GM03348 (cell line): ENCODE measurements at places on chromosomes 2 and 18.

- DNase-seq, result no peak
These were observed 26.1 kb downstream of the TGFA start for GRCh38 chr2:70527447-70528080.

DNA sequence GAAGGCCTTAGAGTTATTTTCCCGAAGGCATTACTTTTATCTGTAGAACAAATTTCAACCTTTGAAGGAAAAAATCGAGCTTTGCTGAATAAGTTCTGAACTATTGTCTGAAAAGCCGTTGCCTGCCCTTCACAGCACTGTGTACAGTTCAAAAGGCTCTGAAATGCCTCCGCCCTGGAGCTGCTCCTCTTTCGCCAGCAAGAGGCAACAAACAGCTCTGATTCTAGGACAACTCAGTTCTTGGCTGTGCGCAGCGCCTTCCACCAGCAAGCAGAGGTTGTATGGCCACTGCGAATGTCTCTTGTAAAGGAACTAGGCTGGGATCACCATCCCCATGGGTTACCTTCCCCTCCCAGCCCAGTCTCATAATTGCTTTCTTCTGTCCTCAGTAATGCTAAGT, 308.5 kb downstream of the GBX2 start:
- no peak for DNase-seq

DNA sequence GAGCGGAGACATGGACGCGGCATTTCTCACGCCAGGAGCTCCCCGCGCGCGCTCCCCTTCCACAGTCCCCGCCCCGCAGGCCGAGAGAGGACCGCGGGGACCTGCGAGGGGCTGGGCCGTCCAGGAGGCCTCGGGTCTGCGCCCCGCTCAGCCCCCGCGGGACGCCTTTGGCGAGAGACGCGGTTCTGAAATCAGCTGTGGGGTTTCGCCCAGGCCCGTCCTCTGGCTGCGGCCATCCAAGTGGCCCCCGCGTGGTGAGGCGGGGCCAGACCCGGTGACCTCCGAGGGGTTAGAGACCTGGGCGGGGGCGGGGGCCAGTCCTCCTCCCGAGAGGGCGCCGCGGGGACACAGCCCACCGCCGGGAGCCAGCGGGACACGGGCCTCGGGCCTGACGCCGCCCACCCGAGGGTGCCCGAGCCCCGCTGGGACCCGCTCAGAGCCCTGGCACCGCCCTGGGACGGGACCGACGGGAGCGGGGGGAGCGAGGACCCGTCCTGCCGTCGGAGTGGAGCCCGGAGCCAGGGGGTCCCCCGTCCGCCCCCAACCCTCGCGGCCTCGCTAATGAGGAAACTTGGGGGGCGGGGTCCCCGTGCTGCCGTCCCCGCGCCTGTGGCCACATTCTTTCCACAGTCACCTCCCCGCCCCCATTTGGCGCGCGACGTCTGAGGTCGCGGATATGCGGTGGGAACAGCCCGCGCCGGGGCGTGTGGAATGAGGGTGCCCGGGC, 6.1 kb upstream of the SALL3 start:
- DNase-seq, result no peak

GRCh38 chr2:149021271-149021719, 17.2 kb upstream of the LYPD6B start:
- DNase-seq, result no peak

DNA sequence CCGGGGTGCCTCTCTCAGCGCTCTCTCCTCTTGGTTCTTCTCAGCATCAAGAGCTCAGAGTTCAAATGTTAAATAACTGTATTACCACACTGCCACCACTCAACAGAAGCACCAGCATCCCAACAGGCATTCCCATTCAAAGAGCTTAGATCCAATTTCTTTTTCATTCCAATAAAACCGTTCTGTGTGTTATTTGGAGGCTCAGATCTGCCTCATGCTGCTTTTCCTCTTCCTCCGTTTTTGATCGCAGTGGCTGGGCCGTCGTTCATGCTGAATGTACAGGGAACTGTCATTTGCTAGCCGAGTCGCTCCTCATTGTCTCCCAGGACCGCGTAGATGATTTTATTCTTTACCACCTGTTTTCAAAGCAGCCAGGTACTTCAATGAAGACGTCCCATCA, 798.9 kb upstream of the SALL3 start:
- no peak for DNase-seq

- peak; percentile 24 for DNase-seq
These were observed 216.5 kb upstream of the SLC8A1 start for GRCh38 chr2:40668425-40668824.

DNA sequence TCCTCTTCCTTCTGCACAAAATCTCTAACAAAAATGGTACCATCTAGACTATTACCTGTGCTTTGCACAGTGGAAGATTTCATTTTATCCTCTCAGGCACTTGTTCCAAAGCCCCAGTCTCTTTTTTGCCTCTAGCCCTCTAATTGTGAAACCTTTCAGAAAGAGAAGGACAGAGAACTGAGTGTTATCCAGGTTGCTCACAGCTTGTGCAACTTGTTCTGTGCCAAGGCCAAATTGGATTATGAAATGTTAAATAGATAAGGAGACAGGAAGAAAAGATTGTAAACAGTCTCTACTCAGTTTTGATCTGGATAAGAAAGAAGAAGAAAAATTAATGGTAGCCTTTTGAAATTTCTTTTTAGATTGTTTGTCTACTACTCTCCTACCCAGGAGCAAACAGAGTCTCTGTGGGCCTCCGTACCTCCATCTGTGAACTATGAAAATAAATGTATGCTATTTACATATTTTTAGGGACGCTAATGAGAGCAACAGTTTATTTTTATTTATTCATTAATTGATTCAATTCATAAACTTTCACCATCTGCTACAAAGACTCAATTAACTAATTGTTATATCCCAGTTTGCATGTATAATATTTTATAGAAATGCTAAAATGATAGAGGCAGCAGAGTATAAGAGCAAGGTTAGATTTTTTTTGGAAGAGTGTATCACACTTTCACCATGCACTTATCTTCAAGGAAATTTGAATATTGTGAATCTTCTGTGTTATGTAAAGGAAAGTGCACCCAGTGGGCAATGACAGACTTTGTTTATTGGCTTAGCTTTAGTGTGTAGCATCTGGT, 339.0 kb upstream of the ETAA1 start:
- no peak for DNase-seq

DNA sequence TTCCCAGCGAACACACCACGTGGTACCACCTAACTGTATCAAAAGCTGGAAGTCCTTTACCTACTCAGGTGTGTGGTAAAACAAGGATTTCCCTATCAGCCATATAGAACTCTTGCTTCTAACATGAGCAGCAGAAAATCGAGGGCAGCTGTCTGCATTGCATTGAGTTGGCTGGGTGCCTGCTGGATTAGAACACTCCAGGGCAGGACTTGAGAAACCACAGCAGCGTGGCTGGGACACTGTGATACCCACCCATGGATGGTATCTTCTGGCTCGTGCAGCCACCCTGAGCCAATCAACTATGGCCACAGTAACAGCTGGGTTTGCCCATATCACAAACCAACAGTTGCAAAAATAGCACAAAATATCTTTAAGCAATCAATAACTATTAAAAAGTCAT, 188.3 kb downstream of the FBXO15 start:
- DNase-seq, result no peak

- DNase-seq, result peak; percentile 63
These were observed 896 bp downstream of the CACNB4 start for GRCh38 chr2:152097801-152098495.

DNA sequence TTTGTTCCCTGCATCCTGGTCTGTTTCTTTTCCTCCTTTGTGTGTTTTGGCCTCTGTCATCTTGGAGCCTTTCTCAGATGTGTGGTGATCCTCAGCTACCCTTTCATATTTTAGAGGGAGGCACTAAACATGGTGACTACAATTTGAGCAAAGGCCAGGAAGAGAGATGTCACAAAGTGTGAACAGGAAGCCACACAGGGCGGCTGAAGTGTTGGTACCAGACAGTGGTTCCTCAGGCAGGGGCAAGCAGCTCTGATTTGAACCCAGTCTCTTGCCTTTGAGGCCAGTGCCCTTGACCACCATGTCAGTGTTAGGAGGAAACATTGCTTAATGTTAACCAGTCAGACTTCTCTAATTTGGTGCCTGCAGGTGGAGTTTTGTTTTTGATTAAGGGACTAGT, 9.2 kb downstream of the LRRFIP1 start:
- DNase-seq, result no peak

DNA sequence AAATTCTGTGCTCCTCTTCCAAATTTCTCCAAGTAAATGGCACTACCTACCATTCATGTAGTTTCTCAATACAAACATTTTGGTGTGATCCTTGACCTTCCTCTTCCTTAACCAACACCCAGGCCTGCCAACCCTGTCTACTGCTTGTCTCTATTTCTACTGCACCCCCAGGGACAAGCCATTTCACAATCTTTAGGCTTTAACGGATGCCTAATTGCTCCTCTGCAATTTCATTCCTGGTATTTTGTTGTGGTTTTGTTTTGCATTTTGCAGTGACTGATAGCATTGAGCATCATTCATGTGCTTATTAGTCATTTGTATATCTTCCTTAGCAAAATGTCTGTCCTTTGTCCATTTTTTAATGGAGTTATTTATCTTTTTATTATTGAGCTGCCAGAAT, 10.0 kb downstream of the FAP start:
- DNase-seq, result peak; percentile 68

GRCh38 chr2:180334514-180334913, 327.4 kb upstream of the CWC22 start:
- DNase-seq, result no peak

- peak; percentile 14 for DNase-seq
These were observed 1241.1 kb upstream of the ZEB2 start for GRCh38 chr2:145760781-145761649.

- peak; percentile 41 for DNase-seq
These were observed 18.4 kb upstream of the WIPF1 start for GRCh38 chr2:174615871-174616436.

DNA sequence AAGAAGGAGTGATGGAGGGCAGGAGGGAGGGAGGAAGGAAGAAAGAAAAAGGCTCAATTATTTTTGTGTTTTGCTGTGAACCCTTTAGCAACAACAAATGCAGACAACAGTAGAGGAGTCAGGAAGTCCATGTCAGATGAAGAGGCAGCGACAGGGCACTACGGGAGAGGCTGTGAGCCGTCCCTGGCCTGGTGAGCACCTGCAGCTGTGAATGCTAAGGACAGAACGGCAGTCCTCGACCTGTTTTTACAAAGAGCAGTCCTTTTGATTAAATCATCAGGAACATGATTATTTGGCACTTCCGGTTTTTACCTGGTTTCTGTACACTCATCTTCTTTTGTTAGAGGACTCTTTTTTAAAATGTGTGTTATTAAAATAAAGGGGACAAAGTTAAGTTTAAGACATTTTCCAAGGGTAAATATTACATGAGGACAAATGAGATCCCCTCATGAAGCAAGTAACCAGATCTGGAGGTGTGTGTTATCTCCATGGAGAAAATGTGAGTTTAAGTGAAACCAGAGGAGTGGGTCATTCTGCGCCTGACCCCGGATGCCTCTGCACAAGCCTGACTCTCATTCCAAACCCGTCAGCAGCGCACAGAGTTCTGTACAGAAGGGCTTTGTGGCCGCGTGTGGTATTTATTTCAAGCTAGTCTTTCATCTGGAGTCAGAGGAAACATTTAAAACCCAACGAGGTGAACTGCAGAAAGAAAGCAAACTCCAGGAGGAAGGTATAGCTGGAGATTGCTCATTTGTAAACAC, 492.5 kb downstream of the SOX11 start:
- no peak for DNase-seq

DNA sequence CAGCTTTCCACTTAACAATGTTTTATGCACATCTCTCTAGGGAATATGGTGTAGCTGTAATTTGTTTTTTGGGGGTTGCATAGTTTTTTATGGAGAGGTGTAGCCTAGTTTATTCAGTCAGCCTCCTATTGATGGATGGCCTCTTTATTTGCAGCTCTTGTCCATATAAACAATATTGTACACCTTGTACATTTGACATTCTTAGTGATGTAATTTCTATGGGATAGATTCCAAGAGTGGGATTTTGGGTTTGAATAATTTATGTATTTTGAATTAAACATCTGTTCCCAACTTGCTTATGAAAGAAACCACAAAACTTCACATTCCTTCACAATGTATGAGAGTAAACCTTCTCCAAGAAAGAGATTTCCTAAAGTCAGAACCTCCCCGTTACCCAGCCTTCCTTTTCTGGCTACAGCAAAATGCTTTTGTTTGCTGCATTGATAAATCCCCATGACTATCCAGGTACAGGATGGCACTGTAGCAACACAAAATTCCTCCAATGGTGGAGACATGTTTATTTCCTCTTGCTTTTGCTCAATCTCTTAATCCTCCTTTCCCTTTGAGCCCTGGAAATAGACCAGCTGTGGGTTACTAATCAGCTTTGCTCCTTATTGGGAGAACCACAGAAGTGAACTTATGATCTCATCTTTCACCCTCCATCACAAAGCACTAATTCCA, 58.4 kb upstream of the GALR1 start:
- DNase-seq, result peak; percentile 72

DNA sequence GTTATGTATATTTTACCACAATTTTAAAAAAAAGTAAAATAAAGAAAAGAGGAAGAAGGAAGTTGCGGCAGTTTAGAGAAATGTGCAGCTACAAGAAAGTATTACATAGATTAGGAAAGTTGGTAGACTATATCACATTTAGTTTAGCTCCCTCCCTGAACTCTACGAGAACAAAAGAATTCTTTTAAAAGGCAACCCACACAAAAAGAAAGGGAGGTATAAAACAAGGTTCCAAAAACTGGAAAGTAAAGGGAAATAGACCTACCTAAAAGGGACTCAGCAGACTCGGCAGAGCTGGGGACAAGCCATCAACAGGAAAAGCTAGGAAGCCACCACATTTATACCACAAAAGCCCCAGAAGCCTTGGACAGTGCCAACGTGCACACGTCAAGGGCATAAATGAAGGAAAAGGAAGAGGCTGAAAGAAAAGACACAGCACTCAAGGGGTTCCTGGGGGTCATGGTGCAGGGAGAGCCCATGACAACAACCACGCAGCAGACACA, 9.1 kb downstream of the TMEM127 start:
- no peak for DNase-seq

DNA sequence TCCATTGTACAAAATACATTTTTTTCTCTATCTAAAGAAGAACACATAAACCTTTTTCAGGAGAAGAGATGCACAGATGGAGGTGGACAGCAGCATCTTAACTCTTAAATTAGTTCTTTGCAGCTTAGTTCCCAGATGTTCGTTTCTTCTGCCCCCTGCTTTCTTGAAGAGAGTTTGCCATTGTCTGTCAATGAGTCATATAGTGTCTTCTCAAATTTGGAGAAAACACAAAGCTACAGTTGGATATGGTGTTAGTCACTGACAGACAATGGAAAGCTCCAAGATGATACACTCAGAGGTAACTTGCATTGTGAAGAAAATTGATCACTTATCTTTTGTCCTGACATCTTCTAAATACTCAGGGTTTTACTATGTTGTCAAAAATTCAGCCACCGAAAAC, 48.8 kb upstream of the TMEFF2 start:
- peak; percentile 19 for DNase-seq

- DNase-seq, result no peak
These were observed 32.0 kb downstream of the SLC14A1 start for GRCh38 chr18:45755934-45756333.
